NCI-H2107 (cell line): ENCODE measurements at places on chromosomes 2 and 18.

DNA sequence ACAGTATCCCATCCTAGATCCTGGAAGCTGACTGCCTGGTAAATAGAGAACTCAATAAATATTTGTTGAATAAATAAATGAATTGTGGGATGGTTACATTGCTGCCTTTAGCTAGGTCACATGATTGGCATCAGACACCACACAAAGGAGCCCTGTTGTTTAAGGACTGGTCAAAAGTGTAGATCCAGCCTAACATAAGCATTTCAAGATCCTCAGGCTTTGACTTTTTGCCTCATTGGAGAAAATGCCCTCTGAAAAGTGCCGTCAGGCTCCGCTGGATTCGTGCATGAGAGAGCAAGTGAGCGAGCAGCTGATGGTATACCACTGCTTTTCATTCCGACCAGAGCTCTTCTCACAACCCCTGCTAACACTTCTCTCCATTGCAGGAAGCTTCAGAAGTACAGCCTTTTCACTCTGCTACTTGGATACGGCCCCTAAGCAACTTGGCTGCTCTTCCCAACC is 1.3 kb upstream of the ZNF24 start:
- DNase-seq = peak; percentile 22

DNA sequence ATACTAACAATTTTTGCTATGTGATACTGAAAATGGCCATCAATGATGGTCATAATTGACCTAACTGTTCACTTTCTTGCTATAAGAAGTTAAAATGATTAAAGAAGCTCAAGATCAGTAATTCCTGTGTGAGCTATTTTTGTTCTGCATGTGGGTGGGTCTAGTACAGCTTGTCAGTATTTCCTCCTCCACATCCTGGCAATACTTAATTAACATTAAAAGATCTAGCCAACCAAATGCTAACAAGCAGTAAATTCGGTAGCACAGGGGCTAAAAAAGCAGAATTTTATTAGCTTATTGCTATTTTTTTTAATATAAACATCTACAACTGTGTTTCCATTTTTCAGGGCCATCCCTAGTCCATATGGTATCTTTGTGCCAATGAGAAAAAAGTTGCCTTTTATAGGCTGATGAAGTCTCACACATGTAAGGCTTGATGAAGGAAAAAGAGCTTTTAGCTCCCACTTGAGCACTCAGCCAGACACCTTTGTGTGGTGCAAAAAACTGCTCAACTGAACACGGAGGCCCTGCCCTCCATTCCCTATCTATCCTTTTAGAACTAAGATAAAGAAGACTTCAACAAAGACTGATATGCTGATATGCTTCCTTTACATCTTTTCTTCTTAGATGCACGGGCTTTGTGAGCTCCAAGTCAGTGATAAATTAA is 4.9 kb upstream of the PNO1 start:
- DNase-seq = no peak

GRCh38 chr2:48323146-48323545 is 206.8 kb upstream of the STON1 start:
- DNase-seq = no peak

DNA sequence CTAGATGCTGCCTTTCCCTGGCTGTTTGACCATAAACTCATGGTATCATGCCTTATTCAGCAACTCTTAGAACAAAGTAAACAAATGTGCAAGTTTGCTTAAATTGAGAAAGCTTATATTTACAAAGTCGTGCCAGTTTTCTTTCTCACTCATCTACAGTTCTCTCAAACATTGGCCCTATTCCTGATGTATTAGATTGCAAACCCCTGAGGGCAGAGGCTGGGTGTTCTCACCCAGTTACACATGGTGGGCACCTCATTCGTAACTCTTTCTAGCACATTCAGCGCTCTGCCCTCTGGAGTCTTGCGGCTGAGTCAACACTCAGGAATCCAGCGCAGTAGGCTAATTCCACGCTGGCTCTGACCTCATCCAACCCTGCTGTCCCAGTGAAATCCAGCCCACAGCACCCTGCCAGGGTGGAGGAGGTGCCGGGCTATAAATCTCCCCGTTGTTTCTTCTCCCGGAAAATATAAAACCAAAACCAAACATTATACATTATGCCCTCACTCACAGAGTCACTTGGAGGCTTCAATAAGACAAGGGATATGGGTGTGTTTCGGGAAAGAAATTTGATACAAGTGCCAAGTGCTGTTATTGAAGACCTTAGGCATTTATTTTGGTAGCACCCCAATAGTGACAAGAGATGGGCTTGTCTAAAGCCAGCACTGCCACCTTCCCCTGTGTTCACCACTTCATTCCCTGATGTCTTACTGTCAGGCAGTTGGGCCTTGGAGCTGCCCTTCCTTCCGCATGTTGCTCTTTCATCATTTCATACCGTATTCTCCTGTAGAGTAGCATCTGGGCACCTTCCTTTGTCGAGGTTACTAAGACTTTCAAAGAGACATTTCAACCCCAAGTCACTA is 287.4 kb downstream of the PRKCE start:
- DNase-seq = peak; percentile 31

- peak; percentile 58 for DNase-seq
These were observed at the start of gene THUMPD2 for GRCh38 chr2:39778775-39779340. Gene THUMPD2 (minus strand): TSS chr2:39779258. CDS start chr2:39779239, 19 bp downstream.

DNA sequence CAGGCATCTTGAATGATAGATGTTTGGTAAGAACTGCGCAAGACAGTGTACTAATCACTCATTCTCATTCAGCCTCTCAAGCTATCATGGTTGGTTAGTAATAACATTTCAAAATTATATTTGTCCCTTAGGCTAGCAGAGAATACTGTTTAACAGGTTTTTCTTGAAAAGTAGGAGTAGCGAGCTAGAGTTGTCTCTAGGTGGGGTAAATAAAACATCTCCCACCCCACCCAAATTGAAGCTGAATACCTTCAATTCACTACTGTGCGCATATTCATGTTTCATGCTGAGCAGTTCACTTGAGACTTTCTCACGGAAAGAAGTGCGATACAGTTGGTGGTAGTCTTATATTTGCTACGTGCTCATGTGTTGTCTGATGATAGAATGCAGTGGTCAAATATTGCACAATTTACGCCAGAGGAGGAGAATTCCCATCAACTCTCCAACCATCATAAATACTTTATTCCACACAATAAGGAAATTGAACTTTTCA is 49.3 kb downstream of the NEDD4L start:
- no peak for DNase-seq

DNA sequence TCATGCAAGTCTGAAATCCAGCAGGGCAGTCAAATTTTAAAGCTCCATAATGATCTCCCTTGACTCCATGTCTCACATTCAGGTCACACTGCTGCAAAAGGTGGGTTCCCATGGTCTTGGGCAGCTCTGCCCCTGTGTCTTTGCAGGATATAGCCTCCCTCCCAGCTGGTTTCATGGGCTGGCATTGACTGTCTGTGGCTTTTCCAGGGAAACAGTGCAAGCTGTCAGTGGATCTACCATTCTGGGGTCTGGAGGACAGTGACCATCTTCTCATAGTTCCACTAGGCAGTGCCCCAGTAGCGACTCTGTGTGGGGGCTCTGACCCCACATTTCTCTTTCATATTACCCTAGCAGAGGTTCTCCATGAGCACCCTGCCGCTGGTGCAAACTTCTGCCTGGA is 220.6 kb upstream of the COPS8 start:
- no peak for DNase-seq

DNA sequence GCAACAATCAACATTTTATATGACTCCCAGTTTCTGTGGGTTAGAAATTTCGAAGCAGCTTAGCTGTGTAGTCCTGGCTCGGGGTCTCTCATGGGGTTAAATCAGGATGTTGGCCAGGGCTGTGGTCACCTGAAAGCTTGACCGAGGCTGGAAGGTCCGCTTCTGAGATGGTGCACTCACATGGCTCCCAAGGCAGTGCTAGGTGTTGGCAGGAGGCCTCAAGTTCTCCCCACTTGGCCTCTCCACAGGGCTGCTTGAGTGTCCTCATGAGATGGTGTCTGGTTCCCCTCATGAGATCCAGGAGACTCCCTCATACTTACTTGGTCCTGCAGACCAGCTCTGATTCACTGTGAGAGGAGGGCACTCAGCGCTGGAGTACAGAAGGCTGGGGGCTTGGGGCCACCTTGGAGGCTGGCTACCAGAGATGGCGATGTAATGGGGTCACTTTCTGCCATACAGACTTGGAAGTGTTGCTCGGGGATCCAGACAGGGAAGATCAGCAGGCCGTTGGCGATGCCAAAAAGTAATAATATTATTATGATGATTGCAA is 98.8 kb downstream of the INHBB start:
- no peak for DNase-seq

DNA sequence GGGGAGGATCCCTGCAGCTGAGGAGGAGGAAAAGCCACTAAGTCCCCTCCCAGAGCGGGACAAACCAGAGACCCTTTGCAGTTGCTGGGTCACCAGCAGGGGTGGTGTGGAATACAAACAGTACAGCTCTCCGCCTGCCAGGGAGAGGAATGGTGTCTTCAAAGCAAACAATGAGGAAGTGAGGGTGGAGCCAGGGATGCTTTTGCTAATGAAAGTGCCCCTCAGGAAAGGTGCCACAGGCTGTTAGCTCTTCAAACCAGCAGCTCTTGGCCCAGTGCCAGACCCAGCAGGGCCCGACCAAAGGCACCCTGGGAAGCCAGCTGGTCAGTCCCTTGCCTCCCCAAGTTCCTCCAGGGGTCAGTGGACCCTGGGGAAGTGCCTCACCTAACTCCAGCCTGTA is 102.8 kb downstream of the HIBCH start:
- DNase-seq = peak; percentile 11

- no peak for DNase-seq
These were observed 259.3 kb downstream of the TTC32 start for GRCh38 chr2:19642501-19642900.

DNA sequence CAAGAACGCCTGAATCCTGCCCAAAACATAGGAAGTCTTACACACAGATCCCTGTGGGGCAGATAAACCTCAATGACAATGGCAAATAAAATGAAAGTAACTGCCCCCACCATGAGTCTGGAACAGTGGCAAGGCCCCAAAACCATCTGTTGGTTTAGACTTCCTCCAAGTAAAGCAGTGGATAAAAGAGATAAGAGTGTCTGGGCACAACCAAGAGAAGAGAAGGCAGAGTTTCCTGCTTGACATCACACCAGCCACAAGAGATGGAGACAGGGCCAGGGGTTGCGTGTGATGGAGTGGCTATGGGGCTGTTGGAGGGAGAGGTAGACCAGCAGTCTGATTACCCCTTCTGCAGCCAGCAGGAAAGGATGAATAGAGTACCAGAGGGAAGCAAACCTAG is 212.1 kb upstream of the POU3F3 start:
- DNase-seq = no peak

GRCh38 chr2:28413152-28413898 is 20.7 kb downstream of the FOSL2 start:
- peak; percentile 43 for DNase-seq

DNA sequence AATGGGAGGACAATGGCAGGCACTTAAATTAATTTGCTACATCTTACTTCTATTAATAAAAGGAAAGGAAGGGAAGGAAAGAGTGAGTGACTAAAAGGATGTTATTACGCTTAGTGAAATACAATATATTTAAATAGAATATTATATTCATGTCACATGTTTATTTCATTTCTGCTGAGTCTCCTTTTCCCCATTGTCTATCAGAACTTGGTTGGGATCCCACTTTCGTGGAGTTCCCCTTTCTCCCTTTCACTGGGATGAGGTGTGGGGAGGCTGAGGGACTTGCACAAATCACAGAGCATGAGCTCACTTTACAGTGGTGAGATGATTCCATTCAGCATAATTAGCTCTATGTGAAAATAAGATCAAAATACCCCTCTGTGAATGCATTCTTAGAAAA is 730.6 kb downstream of the TSN start:
- no peak for DNase-seq

DNA sequence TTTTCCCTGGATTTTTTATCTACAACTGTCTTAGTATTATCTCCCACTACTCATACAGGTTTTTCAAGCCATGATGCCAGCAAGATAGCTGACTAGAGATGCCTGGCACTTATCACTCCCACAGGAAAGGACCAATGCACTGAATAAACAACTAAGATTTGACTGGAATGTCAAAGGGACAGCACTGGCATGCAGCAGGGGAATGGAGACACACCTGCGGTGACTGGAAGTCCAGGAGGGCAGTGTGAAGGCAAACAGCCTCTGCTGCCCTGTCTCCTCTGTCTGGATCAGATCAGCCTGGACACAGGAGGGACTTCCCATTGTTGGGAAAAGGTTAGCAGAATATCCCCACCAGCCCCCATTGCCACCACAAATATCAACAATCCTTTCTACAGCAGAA is 85.1 kb downstream of the TMEM237 start:
- no peak for DNase-seq

GRCh38 chr2:237322564-237322963 is 91.4 kb downstream of the COL6A3 start:
- DNase-seq = no peak

DNA sequence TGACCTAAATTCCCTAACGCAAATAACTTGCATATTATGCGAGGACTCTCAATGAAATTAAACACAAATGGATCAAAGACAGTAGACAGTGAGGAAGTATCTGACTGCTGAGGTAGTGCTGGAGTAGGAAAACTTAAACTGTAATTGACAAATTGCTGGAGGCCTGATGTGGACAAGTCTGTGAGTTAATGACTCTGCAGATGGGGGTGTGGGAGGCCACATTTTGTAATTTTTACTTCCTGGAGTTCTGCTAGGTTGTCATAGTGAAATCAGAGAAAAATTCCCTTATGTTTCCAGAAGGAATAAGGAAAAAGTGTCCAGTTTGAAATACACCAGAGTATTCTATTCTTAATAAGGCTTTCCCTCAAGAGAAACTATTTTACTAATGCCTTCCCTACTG is 333.0 kb upstream of the CNTNAP5 start:
- DNase-seq = no peak

GRCh38 chr18:7630731-7631442 is 63.8 kb downstream of the PTPRM start:
- no peak for DNase-seq

- no peak for DNase-seq
These were observed 110.9 kb upstream of the FAM98A start for GRCh38 chr2:33709951-33710350.

- DNase-seq = no peak
These were observed 32.0 kb downstream of the SMCHD1 start for GRCh38 chr18:2687390-2688001.

- no peak for DNase-seq
These were observed 136.6 kb upstream of the ITGB6 start for GRCh38 chr2:160336635-160337034.

DNA sequence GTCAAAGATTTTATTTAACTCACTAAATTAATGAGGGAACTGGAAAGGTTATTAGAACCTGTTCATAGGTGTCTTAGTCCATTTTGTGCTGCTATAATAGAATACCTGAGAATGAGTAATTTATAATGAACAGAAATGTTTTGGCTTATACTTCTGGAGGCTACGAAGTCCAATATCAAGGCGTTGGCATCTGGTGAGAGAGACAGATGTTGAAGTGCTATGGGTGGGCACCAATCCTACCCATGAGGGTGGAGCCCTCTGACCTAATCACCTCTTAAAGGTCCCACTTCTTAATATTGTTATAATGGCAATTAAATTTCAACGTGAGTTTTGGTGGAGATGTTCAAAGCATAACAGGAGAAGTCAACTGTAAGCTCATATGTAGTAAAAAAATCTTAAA is 5.1 kb downstream of the RPIA start:
- DNase-seq = no peak

- no peak for DNase-seq
These were observed 89.4 kb downstream of the CELF4 start for GRCh38 chr18:37476182-37476581.
